Stimulated activated CD4-positive, alpha-beta T cell treated with anti-CD3 and anti-CD28 coated beads, Interleukin-1b, Interleukin-23, amount 100 ng/mL, for 1 hour (primary cell): ENCODE measurements at places on chromosomes 2 and 18.
A peak's percentile ranks its signal among the peaks of the same experiment; 100 is the strongest.

GRCh38 chr2:215752991-215753390 lies 260.4 kb downstream of the MREG start:
- DNase-seq: no peak

- DNase-seq: no peak
These were observed 153.8 kb downstream of the COL6A3 start for GRCh38 chr2:237260039-237260620.

DNA sequence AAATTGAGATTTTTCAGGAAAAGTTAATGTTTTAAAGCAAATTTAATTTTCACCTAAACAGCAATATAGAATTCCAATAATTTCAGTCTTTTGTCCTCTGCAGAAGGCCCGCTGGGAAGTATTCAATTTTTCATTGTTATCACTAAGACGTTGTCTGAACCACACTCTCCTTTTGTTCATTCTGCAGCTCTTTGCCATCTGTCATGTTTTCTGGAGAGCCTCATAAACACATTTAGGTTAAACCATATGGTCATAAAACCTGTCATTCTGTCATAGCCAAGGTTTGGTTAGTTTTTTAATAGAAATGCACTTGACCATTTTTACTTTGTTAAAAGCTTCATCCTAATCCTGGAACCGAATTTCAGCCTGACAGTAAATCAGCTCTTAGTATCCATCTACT lies 54.0 kb upstream of the PGAP1 start:
- no peak for DNase-seq

- DNase-seq: no peak
These were observed 170.5 kb downstream of the NYAP2 start for GRCh38 chr2:225569995-225570394.

- no peak for DNase-seq
These were observed 158.4 kb downstream of the SLC4A10 start for GRCh38 chr2:161782615-161783014.

- DNase-seq: no peak
These were observed 935.3 kb upstream of the KLHL29 start for GRCh38 chr2:22449696-22450095.

- peak; percentile 7 for DNase-seq
These were observed 25.5 kb upstream of the YWHAQ start for GRCh38 chr2:9656270-9656766.

DNA sequence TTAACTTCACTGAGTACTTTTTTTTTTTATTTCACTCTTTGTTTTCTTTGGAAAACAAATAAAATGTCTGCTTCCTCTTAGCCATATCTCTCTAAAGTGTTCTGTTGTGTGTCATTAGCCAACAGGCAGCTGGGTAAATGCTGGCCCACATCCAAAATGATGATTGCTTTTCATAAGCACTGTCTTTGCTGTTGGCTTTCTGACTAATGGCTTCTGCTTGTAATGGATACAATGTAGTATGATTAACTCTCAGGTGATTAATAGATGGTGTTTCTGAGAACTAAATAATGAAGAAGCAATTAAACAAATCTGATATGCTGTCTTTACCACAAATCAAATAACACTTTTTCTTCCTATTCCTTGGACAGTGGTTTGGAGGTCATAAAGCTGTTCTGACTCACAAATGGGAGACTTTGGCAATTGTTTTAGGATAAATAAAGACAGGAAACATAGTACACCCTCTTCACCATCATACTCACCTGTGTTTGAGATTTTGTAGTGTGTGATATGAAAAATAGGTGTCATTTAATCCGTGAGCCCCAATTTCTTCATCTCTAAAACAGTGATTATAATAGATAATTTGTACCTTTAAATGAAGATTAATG lies 888.4 kb downstream of the TSN start:
- DNase-seq: no peak
